ENCODE measurements at places on chromosomes 7 and 10.

DNA sequence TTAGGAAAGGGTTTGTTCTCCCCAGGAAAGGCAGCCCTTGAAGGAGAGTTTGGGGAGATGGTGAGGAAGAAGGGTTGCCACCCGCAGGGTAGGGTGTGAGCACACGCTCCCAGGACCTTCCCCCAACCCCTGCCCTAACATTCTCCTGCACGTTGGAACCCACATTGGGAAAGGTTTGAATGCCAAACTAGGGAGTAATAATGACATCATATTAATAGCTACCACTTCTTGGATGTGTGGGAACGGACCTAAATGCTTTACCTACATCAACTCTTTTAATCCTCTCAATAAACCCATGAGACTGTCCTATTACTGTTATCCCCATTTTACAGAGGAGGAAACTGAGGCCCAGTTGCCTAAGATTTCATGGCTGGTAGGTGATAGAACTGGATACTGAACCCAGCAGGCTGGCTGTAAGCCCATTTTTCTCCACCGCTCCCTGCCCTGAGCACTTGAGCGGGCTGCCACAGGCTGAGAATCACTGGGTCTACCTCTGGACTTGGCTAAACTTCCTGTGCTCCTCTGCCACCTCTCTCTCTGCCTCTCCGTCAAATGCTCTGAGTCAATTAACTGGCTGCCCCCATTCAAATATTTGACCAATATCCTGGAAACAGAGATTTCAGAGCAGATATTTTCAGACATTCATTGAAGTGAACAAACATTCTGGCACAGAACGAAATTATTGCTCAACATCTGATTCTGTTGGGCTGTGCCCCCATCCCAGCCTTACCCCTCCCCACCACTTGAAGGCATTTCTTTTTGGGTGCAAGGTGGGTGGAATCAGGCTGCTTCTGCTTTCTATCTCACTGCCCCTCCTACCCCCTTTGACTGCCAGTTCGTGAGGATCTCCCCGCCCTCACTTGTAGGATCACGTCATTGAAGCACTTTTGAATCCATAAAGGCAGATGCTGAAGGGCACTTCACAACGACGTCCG lies 129.7 kb downstream of the C10orf105 start:
- no peak for DNase-seq

- DNase-seq, result no peak
These were observed 90.6 kb downstream of the ARHGAP12 start for GRCh38 chr10:31838065-31838464.

GRCh38 chr10:112539340-112539739 lies 92.3 kb downstream of the VTI1A start:
- DNase-seq, result no peak

DNA sequence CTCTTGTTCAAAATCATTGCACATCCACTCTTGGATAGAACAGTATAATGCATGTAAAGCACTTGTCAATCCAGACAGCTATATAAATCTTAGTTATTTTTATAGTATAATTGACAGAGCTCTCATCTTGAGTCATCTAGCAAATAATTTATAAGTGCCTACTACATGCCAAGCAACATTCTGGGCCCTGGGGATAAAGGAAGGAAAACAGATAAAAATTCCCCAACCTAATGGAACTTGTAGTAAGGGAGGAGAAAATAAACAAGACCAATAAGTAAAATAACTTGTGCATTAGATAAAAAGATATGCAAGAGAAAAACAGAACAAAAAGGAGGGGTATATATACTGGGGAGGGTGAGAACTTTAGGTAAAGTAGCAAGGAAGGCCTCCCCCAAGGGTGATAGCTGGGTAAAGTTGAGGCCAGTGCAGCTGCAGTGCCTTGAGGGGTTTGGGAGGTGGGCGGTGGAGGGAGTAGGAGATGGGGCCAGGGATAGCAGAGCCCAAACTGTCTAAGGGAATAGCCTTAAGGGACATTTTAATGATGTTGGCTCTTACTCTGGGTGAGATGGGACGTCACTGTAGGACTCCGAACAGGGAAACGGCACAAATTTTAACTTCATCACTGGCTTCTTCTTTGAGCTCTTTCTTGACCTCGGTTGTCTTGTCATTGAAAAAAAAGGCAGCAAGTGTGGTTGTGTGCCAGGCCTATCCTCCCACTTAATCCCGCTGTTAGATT lies 79.3 kb upstream of the SEC61G start:
- DNase-seq, result no peak

GRCh38 chr7:19620470-19620869 lies 88.4 kb downstream of the POLR1F start:
- no peak for DNase-seq

- no peak for DNase-seq
These were observed 3.3 kb downstream of the SUN3 start for GRCh38 chr7:48025624-48026023.

GRCh38 chr7:12524794-12525386 lies 45.6 kb upstream of the SCIN start:
- DNase-seq, result no peak

- DNase-seq, result no peak
These were observed 43.7 kb downstream of the ALOX5 start for GRCh38 chr10:45417746-45418145.

DNA sequence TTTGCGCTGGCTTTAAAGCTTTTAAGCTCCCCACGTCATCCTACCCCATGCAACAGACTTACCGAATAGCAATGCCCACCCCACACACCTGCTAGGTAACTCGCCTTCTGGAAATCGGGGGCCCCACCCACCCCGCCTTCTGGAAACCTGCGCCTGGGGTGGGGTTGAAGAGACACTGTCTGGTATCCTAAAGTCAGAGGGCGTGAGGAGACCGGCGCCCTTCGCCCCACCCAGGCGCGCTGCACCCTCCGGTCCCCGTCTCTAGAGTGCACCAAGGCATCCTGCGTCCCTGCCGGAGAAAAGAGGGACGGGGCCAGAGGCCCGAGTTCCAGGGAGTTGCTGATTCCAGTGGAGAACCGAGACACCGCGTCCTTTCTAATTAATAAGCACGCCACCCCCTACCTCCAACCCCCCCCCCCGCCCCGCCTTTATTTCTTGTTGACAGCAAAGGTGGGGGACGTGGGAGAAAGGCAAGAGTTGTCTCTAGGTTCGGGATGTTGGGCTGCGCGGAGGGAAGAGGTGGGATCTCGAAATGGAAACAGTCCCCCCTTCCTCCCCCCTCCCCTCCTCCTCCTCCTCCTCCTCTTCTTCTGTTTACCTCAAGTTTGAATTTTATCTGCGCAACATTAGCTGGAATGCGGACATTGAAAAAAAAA lies 220.9 kb upstream of the MKLN1 start:
- peak; percentile 37 for DNase-seq

DNA sequence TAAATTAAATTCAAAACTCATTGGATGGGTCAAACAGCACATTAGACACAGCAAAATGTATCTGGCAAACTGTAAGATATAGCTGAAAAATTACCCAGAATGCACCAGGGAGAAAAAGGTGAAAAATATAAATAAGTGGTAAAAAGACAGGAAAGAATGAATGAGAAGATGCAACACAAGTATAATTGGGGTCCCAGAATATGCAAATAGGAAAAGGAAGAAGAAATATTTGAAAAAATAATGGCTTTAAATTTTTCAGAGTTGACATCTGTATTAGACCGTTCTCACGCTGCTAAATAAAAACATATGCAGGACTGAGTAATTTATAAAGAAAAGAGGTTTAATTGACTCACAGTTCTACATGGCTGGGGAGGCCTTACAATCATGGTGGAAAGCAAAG lies 167.7 kb upstream of the PLXNA4 start:
- no peak for DNase-seq

DNA sequence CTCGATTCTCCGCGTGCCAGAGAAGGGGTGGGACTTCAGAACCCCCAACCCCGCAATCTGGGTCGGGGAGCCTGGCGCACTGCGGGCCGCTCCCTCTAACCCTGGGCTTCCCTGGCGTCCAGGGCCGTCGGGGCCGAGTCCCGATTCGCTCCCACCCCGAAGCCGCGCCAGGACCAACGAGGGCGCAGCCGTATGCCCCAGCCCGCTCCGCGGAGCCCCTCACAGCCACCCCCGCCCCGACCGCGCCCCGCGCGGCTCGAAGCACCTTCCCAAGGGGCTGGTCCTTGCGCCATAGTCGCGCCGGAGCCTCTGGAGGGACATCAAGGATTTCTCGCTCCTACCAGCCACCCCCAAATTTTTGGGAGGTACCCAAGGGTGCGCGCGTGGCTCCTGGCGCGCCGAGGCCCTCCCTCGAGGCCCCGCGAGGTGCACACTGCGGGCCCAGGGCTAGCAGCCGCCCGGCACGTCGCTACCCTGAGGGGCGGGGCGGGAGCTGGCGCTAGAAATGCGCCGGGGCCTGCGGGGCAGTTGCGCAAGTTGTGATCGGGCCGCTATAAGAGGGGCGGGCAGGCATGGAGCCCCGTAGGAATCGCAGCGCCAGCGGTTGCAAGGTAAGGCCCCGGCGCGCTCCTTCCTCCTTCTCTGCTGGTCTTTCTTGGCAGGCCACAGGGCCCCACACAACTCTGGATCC lies at the start of gene LEP:
TSS of gene LEP (plus strand) at position 583 of the 691 bp plus-strand sequence. CDS start 10,741 bp downstream, outside the sequence.
- DNase-seq, result no peak

DNA sequence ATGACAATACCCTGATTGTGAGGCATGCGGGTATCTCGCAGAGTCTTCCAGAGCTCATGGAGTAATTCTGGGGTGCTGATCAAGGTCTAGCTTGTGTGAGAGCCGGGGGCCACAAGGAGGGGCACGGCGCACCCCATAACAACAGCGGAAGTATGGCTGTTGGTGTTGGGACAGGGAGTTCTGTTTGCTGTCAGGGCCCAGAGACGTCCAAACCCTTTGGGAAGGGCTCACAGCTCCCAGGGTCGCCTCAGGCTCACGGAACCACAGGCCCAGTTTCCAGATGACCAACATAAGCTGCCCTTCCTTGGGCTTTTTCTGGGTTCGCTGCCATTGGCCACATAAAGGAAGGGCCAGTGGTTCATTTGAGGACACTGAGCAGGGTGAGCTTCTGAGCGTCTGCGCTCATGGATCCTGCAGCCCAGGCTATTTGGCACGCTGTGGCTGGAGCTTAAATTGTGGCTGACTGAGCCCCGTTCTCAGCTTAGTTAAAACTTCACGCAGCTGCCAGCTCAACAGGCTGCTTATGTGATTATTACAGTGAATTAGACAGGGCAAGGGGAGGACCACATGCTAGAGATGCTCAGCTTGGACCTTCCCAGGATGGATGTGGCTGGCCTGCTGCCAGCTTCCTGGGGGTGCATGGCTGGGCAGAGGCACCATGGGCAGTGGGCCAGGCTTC lies 92.3 kb downstream of the DNAJB6 start:
- DNase-seq, result no peak

GRCh38 chr7:106216923-106217542 lies 67.8 kb downstream of the NAMPT start:
- DNase-seq, result no peak

DNA sequence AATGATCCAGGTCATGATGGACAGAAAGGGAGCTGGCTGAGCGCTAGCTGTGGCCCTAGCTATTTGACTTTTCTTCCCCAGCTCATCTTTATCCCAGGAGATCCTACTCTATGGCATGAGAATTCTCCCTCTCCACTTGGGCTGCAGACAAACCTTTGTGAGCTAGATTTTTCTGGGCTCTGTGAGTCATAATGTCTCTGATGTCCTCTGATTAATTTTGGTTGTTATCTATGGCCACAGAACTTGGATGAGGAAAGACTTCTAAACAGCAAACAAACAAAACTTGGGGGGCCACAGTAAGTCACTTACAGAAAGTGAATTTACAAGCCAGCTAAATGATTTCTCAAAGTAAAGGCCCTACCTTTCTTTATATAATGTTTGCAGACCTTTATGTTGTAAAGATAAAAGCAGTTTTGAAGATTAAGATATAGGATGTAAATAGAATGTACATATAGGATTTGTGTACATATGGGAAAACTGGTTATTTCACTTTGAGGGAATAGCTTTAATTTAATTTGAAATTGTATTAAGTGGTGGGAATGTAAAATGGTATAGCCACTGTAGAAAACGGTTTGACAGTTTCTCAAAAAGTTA lies 10.4 kb downstream of the ABLIM1 start:
- DNase-seq, result no peak

DNA sequence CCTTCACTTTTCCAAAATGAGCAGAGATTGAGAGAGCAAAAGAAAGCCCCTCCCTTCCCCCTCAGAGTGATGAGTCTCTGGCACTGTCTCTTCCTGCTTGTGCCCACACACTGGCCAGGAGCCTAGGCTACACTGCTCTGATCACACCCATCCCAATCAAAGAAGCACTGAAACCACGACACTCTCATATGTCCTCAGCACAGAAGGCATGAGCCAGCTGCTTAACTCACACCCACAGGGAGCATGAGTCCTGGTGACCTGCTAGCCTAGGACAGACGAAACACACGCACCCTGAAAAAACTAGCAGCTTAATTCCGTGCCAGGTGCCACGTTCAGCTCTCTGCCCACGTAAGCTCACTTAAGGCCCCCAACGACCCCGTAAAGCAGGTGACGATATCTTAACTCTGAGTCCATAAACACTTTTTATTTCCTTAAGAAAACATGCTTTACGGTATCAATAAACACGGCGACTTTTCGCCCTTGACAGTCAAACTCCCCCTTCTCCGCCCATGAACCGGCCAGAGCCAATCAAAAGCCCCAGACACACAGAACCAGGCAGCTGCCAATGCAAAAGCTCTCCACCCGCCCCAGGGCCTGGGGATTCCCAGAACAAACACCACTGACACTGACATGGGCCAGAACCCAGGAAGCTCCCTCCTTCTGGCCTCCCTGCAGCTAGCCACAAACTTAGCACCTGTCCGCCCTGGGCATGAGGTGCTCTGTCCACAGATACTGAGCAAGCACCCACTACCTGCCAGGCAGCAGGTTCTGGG lies 69.0 kb downstream of the TNRC18 start:
- no peak for DNase-seq

DNA sequence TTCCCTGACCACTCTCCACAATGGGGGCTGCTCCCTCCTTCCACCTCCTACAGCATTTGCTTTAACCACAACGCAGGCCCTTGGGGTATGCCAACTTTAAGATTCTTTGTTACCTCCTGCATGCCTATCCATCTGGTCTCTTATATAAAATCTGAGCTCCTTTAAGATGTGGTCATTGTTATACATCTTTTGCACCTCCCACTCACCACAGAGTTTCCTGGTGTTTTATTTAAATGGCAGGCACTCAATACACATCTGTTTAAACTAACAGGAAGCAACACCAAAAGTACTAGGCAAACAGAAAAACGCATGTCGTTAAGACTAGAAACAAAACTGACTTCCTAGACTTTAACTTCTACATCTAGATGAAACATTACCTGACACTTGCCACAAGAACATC lies 36.3 kb downstream of the SLC25A13 start:
- DNase-seq, result no peak

DNA sequence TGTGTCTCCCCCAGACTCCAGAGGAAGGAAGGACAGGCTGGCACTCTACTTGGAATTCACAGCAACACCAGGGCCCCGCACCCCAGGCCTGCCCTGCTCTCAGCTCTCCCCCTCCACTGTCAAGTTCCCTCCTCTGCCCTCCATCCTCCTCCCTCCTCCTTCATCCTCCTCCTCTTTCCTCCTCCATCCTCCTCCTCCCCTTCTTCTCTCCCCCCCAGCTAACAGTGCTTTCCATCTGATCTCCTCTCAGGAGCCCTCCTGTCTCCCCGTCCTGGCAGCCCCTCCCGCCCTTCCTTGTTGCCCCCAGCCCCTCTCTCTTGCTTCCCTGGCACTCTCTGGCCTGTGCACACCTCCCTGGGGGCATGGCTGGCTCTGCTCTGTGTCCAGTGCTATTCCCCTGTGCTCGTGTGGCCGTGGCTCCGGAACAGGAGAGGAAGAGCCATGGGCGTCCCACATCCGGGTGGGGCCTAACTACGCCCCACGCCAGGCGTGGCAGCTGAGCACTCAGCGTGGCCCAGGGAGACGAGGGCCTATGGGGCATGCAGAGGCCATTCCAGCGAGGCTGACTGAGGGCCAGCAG lies 64.2 kb downstream of the PWWP2B start:
- DNase-seq, result no peak

All from stimulated activated CD8-positive, alpha-beta memory T cell treated with anti-CD3 and anti-CD28 coated beads, Interleukin-4, amount 100 ng/mL, for 24 hours (primary cell).